AG08395 (cell line): ENCODE measurements at places on chromosomes 12 and 14.

DNA sequence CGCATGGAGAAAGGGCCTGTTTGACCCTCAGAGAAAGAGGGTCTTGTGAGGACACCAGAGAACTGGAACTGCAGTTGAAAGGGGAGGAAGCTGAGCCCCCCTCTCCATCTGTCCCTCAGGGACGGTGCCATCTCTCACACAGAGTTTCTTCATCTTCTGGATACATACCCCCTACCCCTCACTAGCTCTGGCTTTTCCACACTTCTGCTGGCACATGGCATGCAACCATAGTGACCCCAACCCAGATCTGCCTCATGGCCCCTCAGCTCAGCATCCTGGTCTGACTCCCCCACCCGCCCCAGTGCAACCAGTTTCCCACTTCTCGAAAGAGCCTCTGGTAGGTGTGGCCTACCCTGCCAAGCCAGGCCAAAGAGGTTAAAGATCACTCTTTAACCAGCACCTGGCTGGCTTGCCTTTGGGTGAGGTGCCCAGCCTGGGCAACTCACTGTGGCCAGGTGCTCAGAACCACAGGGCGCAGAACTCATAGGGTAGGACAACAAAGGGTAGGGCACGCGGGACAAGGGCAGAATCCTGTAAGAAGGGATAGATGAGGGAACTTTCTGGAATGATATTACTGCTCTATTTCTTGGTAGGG lies 25.8 kb downstream of the GALNT16 start:
- DNase-seq, result no peak

- no peak for DNase-seq
Measured at GRCh38 chr14:85247071-85247470, 282.9 kb upstream of the FLRT2 start.

DNA sequence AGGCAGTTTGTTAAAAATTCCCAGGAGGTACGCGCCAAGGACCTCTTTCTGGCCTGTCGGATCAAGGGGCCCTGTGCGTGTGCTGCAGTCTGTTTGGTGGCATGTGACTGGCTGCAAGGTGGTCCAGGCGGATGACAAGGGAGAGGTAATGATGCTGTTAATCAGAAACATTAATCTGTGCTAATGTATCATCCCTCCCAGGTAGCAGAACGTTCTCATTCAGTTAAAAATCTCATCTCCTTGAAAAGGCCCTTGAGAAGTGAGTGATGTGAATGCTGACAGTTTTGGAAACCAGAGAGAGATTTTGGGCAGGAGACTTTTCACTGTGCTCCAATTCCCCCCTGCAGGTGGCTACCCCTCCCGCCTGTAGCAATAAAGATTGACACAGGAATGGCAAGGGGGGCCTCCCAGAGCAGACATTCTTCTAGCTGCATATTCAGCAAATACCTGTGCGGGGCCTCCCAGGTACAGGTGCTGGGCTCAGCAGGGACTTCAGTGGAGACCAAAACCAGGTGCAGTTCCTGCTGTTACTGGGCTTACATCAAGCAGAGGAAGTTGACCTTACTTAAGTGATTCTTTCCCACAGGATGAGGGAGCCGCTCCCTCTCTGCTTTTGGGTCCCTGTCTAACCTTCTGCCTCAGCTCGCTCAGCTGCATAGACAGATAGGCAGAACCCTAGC lies 364.8 kb downstream of the CACNA1C start:
- DNase-seq, result no peak

DNA sequence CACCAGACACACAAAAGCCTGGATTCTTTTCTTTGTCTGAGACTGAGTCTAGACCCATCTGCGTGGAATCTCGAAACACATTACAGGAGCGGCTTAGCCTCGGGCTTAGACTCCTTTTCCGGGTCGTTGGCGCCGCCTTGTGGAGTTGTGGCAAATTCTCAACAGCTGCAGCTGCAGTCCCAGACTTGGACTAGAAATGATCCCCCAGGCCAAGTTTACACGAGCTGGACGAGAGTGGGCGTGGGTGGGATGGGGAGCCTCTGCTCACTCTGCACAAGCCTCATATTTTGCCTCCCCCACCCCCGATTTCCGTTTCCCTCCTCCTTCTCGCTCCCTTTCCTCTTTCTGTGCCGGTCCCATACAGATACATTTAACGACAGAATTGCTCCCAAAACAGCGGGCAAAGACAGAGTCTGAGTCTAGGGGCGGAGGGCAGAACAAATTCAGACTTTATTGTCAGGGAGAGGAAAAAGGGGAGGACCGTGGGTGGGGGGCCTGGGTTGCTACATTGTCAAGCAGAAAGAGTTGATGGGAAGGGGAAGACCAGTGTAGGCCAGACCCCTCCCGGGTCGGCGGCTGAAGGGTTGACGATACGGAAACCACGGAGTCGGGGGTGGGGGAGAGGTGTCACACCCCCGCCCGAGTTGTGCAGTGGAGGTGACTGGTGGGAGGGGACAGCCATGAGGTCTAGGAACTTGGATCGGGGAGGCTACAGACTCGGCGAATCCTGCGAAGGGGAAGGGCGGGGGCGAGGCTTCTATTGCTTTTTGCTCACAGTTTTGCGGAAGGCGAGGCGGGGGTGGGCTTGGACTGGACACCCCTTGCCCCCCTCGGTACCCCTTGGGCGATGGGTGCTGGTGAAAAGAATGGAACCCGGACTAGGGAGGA lies 4.7 kb upstream of the GPR84 start:
- DNase-seq, result peak; percentile 80

GRCh38 chr12:66679461-66680084 lies 697 bp upstream of the GRIP1 start:
- no peak for DNase-seq

DNA sequence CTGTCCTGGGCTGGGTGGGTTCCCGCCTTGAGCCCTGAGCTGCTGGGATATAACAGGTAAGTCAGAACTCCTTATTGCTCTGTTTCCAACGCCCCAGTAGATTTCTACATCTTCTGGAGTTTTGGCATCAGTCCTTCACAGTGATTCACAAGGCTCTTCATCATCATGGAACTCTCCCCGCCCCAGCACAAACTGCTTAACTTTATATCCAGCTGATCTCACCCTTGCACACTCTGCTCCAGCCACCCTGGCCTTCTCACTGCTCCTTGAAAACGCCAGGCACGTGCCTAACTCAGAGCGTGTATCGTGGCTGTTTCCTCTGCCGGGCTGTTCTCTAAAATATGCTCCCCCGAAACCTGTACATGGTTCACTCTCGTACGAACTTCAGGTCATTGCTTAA lies 264.9 kb downstream of the NOVA1 start:
- DNase-seq, result no peak

DNA sequence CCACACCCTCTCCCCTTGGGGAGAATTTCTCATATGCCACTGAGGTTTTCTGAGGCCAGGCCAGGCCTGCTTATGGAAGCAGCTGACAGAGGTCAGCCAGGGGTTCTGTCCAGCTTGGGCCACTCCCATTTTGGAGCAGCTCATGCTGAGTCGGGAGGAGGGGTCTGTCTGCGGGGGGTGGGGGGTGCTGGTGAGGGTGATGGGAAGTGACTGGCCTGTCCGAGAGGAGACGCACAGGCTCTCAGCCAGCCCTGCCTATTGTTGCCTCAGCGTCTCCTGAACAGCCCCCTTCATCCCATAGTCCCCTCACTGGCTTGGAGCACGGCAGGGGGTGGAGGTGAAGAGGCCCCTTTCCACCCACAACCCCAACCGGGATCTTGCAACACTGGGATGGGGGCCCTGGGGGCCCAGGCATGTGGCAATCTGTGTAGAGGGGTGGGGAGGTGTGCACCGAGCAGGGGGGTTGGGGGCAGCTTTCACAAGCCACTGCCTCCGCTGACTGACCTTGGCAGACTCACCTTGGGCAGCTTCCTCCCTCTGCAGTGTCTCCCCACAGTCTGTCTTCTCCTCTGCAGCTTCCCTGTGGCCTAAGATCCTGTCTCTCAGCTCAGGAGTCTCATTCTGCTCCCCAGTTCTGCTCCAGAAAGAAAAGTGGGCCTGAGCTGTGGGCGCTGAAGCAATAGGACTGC lies 5.5 kb downstream of the CEBPE start:
- DNase-seq, result no peak

- DNase-seq, result no peak
Measured at GRCh38 chr12:118175823-118176447, 40.0 kb downstream of the PEBP1 start.

DNA sequence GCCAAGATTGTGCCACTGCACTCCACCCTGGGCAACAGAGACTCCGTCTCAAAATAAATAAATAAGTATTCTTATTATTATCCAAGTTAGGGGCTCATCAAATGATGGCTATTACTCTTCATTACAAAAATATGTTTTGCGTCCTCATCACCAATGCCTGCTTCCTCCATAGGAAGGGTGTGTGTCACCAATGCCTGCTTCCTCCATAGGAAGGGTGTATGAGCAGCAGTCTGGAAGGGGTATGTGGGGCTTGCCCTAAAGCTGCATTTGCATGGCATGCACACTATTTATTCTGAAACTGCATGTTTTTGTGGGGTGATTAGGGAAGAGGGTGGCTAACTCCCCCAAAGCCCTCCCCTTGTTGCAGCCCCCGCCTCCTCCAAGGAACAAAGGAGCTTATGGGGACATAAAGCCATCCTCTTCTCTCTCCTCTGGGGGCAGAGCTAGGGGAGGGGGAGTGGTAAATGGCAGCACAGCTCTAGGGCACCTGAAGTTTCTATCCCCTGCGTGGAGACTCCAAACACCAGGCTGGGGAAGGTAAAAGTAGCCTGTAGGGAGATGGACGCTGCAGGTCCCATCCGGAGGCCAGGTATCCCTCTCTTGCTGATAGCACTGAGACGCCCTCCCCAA lies 1.3 kb downstream of the CAMKK2 start:
- DNase-seq, result no peak

DNA sequence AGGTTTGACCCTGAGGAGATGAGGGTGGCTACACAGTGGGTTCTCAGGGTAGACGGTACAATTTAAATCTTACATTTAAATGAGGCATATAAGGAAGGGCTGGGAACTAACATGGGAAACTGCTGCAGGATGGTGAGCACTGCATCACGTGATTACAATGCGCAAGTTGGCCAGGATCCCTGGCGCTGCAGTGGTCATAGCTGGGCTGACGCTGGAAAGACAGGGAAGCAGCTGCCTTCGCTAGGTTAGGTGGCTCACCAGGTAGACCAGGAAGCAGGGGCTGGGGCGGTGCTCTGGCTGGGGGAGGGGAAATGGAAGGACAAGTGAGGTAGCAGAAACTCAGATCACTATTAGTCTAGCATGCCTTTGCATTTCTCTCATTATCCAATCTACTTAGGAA lies 149.9 kb downstream of the FOXN3 start:
- DNase-seq, result no peak

- no peak for DNase-seq
Measured at GRCh38 chr12:71469258-71469750, 29.7 kb downstream of the LGR5 start.

DNA sequence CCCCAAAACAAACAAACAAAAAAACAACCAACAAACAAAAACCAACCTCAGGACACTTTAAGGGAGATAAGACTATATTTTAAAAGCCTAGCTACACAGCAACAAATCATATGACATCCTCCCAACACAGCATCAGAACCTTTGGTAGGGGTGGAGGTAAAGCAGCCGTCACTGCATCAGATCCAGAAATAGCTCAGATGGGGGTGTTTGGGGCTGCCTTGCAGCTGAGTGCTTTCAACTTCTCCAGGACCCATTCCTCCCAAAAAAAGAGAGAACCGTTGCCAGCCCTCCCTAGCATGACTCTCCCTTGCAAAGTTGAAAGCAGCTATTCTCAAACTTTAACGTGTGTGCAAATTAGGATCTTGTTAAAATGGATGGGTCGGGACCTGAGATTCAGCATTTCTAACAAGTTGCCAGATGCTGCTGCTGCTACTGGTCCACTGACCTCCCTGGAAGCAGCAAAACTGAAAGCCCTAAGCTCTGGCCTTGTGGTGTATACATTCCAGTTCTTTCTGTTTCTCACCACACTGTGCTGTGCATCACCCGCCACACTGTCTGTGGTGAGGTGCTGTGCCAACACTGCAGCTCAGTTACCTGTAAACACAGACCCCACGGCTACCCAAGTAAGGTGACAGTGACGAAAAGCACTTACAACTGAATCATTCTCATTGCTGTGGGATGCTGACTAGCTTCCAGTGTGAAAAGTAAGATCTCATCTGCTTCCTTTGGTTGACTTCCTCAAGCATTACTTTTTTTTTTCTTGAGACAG lies 54.0 kb downstream of the SLC38A1 start:
- no peak for DNase-seq

DNA sequence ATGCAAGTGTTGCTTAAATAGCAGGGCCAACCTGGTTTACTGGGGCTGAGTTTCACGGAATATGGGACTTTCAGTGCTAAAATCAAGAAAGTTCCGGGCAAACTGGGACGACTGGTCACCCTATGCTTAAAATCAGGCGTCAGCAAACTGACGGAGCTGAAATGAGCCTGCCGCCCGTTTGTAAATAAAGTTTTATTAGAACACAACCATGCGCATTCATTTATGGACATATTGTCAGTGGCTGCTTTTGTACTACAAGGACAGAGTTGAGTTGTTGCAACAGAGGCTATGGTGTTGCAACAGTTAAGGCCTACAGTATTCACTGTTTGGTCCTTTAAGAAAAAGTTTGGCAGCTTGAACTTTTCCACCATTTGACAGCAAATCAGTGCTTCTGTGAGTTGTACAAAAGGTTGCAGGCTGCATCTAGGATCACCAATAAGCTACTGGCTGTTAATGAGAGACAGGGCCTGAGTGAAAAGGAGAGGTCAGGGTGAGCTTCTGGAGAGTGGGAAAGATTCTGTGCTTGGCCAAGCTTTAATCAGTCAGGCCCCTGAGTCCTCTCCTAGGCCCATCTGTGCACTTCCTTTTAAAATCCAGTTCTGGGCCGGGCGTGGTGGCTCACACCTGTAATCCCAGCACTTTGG lies 13.3 kb downstream of the SELPLG start:
- DNase-seq, result no peak

DNA sequence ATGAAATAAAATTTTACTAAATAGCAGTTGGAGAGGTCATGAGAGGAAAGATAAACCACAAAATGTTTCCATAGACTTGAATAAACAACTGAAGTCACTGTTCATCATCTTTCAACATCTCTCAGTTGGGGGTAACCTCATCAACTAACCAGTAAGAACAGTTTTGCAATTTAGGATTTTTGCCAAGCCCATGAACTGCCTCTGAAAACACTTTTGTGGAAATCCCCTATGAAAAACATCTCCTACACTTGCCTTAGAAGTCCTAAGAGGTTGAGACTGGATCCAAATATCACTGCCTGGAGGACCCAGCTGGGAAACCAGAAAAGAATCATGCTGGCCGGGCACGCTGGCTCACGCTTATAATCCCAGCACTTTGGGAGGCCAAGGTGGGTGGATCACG lies 273.1 kb downstream of the C12orf50 start:
- no peak for DNase-seq

GRCh38 chr12:102602521-102602920 lies 122.2 kb upstream of the IGF1 start:
- no peak for DNase-seq

DNA sequence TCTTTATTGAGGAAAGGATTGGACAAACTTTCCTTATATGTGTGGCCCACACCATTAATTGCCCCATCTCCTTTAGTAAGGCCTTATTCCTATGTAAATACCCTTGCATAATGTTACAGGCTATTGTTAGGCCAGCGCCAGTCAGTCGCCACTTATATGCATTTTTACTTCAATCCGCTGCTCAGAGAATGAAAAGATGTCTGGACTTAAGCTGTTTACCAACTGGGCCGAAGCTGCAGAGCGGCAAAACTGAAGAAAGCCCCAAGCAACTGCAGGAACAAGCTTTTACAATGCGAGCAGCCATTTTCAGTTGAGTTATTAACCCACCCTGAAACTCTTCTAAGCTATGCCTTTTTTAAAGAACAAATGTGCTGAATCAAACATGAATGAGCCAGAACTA lies 92.1 kb upstream of the OTX2 start:
- DNase-seq, result no peak

GRCh38 chr14:75456997-75457335 lies 29.1 kb downstream of the JDP2 start:
- DNase-seq, result no peak

- DNase-seq, result no peak
Measured at GRCh38 chr14:91554535-91555332, 44.6 kb upstream of the PPP4R3A start.
